ENCODE measurements at places on chromosomes 3 and 15.

GRCh38 chr3:114379266-114379665 is 85.4 kb downstream of the TIGIT start:
- DNase-seq = no peak

GRCh38 chr15:59360896-59361295 is 11.8 kb downstream of the MYO1E start:
- DNase-seq = no peak

GRCh38 chr3:106570426-106570825 is 701.6 kb upstream of the CBLB start:
- no peak for DNase-seq

DNA sequence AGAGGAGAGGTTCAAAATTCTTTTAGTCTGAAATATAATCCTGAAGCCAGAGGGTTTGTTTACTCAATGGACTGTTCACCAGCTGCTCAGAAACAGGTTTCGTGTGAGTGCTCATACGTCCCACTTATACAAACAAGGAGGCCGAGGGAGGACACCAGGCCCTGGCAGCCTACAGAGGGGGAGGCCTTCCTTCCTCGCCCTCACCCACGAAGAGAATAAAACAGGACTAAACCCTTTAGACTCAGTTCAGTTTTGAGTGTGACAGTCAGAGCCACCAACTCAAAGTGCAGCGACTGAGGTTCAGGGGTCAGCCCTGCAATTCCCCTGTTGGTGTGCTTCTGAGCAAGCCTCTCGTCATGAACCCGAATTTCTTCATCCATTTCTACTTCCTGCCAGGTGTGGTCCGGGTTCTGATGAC is 17.3 kb downstream of the FAM174B start:
- DNase-seq = peak; percentile 23

DNA sequence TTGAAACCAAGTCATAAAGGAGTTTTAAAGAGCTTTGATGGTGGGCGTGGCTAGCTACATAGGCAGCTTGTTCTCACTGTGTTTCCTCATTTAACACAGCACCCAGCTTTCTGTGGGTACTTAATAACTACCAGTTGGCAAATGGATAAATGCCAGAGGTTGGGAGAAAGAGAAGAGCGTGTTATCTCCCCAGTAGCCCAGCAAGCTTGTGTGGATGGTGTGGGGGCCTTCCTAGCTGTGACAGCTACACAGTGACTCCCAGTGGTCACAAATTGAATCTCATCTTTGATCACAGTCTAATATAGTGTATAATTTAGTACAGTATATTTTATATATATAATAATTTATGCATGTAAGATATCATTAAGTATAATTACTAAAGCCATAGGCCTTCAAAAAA is 984.1 kb downstream of the EPHA3 start:
- DNase-seq = peak; percentile 8

DNA sequence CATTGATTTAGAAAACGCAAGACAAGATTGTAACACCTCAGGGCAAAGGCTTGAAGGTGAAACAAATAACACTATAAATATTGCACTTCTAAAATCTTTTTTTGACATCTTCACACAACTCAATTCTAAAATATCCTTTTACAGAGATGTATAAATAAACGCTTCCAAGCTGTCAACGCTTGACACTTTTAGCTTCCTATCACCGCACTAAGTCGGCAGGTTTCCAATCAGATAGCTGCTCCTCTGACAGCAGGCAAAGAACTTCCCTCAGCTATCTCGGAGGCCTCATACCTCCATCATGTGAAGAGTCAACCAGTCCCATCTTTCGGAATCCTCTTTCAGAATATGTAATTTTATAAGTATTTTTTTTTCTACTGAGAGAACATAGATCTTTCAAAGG is 71.0 kb downstream of the PCOLCE2 start:
- DNase-seq = no peak

DNA sequence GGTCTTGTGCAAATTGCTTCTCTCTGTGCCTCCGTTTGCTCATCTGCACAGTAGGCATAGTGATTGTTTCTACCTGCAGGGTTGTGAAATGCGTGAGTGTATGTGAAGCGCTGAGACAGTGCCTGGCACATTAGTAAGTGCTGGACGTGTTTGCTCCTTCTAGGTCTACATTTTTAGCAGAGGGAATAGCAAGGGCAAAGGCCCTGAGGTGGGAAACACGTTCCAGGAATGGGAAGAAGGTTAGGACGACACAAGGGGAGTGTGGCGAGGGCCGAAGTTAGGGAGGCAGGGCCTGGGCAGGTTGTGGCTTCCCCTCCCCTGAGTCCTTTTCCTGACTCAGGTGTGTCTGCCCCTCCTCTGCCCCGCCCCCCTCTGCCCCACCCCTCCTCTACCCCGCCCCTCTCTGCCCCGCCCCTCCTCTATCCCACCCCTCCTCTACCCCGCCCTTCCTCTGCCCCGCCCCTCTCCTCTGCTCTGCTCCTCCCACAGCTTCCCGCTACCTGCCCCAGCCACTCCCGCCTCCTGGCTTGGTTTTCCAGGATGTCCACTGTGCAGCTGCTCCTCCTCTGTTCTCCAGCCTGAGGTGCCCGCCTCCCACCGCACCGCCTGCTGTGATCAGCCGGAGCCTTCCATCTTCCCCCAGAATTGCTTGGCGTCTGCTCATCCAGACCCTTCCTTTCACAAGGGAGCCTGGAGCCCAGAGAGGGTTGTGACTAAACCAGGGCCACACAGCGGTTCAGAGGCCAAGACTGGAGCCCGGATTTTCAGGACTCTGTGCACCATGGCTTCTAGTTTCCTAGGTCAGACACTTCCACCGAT is 31.1 kb upstream of the SMAD6 start:
- DNase-seq = peak; percentile 88

DNA sequence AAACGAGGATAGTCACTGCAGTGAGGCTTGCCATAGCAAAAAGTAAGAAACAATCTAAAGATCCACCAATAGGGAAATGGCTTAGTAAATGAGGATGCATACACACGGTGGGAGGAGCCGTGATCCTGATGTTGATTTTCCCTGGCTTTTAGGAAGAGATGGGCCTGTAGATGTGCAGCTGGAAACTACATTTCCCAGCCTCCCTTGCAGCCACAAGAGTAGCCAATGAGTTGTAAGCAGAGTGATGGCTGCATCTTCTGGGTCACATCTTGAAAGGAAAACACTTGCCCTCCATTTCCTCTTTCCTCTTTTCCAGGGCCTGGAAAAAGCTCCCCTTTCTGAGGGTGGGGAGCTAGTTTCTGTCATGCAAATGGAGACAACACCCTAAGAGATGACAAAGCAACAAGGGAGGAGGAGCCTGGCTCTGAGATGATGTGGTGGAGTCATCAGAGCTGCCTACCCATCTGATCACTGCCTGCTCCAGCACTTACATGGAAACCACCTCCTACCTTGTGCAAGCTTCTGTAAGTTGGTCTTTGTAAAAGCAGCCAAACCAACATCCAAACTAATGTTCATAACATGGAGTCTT is 139.1 kb downstream of the TLE3 start:
- no peak for DNase-seq

DNA sequence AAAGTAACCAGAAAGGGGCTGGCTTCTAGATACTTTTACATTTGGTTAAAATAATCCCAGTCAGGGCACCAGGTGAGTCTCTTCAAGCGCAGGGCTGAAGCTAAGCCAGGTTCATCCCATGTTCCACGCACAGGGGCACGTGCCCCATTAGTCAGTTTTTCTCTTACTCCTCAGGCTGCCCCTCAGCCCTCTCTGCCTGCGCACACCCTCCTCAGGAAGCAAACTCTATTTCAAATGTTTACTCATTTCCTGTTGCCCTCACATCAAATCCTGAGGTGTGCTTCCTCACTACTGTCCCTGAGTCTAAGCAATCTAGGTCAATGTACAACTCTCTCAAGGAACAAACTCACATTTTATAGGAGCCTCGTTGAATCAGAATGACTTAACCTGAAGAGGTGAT is 48.5 kb downstream of the THBS1 start:
- peak; percentile 71 for DNase-seq

DNA sequence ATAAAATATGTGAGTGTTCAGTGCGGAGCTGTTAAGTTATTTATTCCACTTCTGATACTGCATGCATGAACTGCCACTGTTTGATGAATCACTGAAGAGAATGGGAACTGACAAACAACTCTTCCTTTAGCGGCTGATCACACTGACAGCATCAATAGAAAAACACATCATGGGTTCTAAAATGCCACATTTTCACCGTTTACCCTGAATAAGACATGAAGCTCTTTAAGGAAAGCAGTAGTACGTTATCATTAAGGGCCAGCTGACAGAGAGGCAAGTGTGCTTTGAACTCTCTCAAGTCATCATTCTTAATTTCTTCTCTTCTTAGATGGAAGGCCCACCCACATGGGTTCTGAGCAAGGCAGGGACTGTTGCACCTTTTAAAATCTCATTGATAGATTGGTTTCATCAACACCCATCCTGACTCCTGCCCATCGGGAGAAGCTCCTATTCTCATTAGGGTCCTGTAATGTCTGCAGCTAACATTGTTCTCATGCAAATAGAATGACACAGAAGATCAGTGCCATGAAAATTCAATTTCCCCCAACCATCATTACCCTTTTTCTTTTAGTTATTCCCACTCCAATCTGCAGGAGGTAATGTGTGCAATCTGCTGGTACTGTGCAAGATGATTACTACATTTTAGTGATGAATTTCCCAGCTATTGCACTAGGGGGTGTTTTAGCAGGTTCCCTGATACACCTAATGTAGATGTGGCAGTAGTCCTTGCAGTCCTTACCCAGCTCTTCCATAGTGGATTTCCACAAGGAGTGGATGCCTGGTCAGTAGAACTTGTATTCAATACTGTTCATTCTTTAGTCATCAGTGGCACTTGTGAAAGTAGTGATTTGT is 119.1 kb downstream of the ROBO2 start:
- DNase-seq = no peak

DNA sequence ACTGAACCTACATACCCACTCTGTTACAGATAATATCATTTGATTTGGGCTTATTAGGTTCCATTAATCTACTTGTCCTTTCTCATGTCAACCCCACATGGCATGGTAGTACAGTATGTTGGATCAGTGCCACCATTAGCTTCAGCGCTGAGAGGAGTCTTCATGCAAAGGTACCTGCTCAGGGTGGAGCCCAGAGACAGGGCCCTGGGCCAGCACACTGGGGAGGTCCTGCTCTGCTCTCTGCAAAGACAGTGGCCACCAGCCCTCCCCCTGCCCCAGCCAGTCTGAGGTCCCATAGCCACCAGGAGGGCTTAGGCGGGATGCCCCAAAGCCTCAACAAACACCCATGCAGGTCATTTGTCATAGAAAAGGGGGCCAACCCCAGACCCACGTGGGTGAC is 71.0 kb downstream of the ATP10A start:
- no peak for DNase-seq

DNA sequence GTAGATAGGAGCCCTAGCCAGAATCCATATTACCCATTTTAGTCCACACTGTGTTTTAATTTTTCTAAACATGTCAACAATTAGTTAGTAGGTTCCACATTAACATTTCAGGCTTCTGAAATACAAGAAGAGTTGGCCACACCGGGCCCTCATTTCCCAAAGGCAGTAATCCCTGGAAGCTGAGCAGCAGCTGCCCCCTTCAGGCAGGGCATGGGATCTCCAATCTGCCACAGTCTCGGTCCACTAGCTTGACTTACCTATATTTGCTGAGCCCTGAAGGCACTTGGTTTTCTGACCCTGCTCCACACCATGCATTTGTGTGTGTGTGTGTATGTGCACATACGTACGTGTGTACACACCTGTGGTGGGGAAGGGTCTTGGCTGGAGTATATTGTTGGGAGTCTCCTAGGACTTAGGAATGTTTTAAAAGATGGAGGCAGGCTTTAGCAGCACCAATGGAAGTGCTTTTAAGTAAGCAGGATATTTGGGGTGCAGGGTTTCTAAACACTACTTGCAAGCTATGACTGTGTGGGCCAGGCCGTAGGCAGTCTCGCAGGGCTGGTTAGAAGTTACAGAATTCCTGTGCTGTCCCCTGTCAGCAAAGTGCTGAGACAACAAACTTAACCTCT is 71.2 kb upstream of the SOX14 start:
- DNase-seq = no peak

DNA sequence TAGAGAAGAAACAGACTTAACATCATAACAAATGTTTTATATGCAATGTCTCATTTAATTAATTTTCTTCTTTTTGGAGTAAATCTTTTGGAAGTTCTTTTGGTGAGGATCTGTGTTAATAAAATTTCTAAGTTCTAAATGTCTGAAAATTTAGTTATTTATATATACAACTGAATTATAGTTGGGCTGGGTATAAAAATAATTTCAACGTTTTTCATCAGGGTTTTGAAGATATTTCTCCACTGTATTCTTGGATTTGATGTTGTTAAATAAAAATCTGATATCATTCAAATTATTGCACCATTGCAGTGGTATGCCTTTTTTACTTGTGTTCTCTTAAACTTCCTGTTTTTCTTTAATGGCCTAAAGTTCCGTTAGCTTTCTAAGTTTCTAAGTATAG is 26.9 kb upstream of the SOX14 start:
- no peak for DNase-seq

GRCh38 chr3:150216866-150217600 is 191.1 kb upstream of the TSC22D2 start:
- no peak for DNase-seq
